ENCODE measurements at places on chromosomes 5 and 9. TPM values are rescaled to one million over a fixed set of nuclear protein-coding genes. Genes with fewer than 3 reads are reported as not detected.

The GALNT12 gene
- total RNA-seq, result 12.8 TPM

GRCh38 chr9:71549023-71549422 is 219.3 kb downstream of the CEMIP2 start:
- no peak overlapping the region for H3K4me3 ChIP-seq
- no peaks in the 10 kb centered on the region for H3K36me3 ChIP-seq
- no peaks in the 10 kb centered on the region for H3K4me1 ChIP-seq
- no peak overlapping the region for H3K27ac ChIP-seq

DNA sequence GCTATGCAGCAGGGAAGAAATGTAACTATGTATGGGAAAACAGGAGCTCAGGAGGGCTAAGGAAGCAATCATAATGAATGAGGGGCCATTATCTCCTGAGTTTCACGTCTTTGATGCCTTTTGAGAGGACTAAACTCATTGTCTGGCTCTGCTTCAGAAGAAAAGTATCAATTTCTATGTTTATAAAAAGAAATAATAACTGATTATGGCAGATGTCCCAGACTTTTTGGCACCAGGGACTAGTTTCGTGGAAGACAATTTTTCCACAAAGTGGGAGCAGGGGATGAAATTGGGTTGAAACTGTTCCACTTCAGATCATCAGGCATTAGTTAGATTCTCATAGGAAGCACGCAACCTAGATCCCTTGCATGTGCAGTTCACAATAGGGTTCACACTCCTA is 8.7 kb upstream of the IL7R start:
- peak overlapping the region; percentile 25 for H3K27ac ChIP-seq
- DNase-seq, result no peak
- H3K36me3 ChIP-seq, result peaks cover 77% of the 10 kb centered on the region
- no peaks in the 10 kb centered on the region for H3K27me3 ChIP-seq
- no peak overlapping the region for H3K4me3 ChIP-seq
- H3K4me1 ChIP-seq, result peaks cover 55% of the 10 kb centered on the region

The TMEM171 gene
- not detected for total RNA-seq

GRCh38 chr5:138458856-138459255 is 6.4 kb upstream of the EGR1 start:
- H3K27ac ChIP-seq, result peak overlapping the region; percentile 100
- no peaks in the 10 kb centered on the region for H3K27me3 ChIP-seq
- DNase-seq, result no peak

The TNFSF15 gene
- 0.16 TPM for total RNA-seq

- no peaks in the 10 kb centered on the region for H3K36me3 ChIP-seq
- H3K4me1 ChIP-seq, result no peaks in the 10 kb centered on the region
- H3K27me3 ChIP-seq, result no peaks in the 10 kb centered on the region
- DNase-seq, result no peak
- no peak overlapping the region for H3K27ac ChIP-seq
- H3K4me3 ChIP-seq, result no peak overlapping the region
These were observed 39.5 kb downstream of the SEMA6A start for GRCh38 chr5:116534964-116535651.

DNA sequence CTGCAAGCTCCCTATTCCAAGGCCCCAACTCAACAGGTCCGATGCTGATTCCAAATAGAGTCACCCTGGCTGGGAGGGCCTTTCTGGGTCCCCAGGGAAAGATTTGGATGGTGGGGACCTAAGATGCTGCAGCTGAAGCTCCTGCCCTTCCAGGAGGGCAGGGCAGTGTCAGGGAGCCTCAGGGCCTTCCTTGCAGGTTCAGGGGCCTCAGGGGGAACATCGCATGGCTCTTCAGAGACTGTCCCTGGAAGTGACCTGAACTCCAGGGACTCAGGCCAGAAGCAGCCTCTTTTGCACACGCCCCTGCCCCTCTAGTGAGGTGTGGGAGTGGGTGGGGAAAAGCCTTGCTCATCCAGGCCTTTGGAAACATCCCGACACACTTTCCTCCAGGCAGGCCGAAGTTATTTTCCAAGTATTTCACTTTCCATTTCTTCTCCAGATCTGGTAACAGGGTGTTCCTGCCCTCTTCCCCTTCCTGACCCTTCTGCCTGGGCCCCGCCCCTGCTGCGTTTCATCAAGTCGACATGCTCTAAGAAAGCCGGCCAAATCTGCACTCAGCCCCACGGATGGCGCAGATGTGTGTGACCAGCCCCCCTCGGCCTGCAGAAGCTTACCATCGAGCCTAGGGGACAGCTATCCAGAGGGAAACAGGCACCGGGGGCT is 159.5 kb downstream of the FGF18 start:
- peaks cover 7% of the 10 kb centered on the region for H3K27me3 ChIP-seq
- H3K36me3 ChIP-seq, result no peaks in the 10 kb centered on the region
- H3K4me3 ChIP-seq, result no peak overlapping the region
- no peak for DNase-seq
- no peak overlapping the region for H3K27ac ChIP-seq

DNA sequence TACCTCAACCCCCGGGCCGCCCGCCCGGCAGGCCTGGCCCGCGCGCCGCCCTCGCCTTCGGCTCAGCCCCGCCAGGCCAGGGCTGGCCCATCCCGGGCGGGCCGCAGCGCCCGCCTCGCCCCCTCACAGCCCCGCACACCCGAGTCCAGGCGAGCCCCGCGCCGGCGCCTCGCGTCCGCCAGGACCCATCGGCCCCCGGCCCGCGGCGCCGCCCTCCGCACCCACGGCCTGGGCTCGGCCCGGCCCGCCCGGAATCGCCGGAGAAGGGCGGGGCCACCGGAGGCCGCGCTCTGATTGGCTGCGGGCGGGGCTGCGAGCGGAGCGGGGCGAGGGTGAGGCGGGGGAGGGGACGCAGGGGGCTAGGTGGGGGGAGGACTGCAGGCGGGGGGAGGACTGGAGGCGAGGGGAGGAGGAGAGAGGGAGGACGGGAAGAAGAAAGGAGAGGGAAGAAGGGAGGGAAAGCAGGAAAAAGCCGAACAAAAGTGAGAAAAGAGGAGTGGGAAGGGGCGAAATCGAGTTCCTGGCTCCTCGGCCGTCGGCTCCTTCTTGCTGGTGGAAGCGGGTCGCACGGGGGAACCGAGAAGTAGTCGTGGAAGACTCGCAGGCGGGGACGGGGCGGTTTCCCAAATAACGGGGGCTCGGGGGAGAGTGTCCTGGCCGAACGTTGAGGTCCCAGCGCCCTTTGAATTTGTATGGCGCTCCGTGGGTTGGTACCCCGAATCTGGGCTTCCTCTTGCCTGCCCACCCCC is 472 bp upstream of the UBTD2 start:
- peaks cover 5% of the 10 kb centered on the region for H3K36me3 ChIP-seq
- H3K27me3 ChIP-seq, result no peaks in the 10 kb centered on the region
- peak overlapping the region; percentile 70 for H3K27ac ChIP-seq

DNA sequence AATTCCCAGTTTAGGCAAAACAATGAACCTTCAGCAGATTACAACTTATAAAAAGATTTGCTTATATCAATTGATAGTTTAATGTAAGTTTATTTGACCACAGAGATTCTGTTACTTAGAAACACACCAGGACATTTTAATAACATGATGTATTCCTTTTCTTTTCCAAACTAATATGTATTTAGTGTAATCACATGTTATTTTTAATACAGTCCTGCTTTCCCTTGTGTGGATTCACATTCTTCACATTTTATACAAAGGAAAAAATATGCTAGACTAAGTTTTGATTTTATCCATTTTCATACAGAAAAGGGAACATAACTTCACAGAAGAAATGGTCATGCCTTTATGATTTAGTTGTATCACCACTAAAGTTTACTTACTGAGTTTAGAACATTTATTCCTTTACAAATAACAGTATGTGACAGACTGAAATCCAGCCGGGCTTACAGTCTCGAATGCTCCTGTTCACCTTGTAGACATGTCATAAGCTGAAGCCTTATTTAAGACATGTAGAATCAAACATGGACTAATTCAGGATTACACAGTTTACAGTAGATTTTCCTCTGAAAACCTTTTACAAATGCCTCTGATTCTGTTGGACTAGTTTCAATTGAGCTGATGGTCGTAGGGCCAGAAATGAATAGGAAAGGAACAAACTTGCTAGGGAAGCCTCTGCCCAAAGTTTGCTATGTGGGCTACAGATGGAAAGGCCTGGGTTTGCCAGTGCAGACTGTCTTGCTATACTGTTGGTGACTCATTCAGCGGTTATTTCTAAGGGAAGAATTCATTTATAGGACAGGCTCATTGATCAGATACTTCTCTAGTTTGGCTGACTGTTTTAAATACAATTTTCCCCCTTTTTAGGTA is 6.6 kb upstream of the ASPN start:
- H3K27ac ChIP-seq, result no peak overlapping the region
- no peaks in the 10 kb centered on the region for H3K36me3 ChIP-seq
- H3K4me1 ChIP-seq, result no peaks in the 10 kb centered on the region
- no peaks in the 10 kb centered on the region for H3K27me3 ChIP-seq
- no peak for DNase-seq

The SLC28A3 gene
- 0.31 TPM for total RNA-seq

DNA sequence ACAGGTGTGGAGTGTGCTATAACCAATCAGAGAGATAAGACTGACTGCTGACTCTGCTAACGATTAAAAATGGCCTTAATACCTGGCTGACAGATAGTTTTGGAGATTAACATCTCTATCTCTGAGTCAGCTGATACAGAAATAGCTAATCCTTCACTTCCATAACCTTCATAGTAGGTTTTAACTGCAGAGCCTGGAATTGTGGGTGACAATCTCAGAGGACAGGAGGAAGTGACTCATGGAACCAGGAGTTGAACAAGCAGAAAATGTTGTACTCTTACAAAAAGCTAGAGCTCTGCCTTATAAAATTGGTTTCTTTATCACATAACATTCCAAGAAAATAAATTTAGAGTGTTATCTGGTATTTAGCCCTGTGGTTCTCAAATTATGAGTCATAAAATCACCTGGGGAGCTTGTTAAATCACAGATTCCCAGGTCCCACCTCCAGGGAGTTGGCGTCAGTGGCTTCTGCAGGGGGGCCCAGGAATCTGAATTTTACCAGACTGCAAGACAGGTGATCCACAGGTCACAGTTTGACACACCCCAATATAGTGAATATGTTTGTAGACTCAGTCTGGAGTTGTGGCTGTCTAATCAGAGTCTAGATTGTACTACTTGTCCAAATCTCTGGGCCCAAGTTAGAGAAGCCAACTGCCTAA is 44.4 kb upstream of the AFAP1L1 start:
- no peak overlapping the region for H3K4me3 ChIP-seq
- no peaks in the 10 kb centered on the region for H3K4me1 ChIP-seq
- no peaks in the 10 kb centered on the region for H3K36me3 ChIP-seq
- H3K27me3 ChIP-seq, result peaks cover 5% of the 10 kb centered on the region
- no peak for DNase-seq
- no peak overlapping the region for H3K27ac ChIP-seq
